Ecto neural progenitor cell (in vitro differentiated cells): ENCODE measurements at places on chromosomes 3 and 15.

DNA sequence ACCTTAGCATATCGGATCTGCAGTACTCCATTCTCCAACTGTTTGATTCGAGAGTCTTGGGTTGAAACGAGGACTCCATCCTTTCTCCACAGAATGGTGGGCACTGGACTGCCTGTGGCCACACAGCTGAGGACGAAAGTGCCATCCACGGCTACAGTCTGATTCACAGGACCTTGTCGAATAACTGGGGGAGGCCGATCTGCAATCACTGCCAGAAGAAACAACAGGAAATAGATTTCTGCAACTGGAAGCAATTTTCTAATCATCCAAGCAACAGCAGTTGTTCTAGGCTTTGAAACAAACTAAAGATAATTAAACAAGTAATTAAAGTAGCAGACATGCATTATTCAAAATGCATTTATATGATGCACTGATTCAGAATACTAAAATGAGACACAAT is 1097.7 kb downstream of the ROBO1 start:
- no peak for DNase-seq

DNA sequence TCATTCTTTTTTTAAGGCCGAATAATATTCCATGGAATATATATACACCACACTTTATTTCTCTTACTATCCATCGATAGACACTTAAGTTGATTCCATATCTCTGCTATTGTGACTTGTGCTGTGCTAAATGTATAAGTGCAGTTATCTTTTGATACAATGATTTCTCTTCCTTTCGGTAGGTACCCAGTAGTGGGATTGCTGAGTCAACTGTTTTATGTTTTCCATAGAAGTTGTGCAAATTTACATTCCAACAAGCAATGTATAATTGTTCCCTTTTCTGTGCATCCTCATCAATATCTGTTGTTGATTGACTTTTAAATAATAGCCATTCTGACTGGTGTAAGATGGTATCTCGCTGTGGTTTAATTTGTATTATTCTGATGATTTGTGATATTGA is 81.0 kb downstream of the STXBP5L start:
- DNase-seq, result no peak

- no peak for DNase-seq
Measured at GRCh38 chr15:100017140-100017539, 283.9 kb upstream of the LYSMD4 start.

DNA sequence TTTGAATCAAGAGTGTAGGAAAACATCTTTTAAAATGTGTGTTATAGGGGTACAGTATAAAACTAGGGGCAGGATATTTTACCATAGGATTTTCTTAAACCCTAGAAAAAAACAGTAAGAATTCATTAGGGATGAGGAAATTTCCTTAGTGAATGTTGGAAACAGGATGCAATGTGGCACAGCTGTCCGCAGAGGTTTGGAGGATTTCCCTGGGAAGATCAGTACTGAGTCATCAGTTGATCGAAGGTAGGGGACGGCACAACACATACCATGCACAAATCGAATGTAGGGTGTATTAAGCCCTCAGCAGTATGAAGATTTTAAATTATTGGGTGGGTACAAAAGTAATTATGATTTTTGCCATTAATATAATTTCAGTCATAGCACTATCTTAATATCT is 49.9 kb downstream of the FNDC3B start:
- DNase-seq, result no peak

GRCh38 chr3:380801-381200 is 184.2 kb downstream of the CHL1 start:
- no peak for DNase-seq

DNA sequence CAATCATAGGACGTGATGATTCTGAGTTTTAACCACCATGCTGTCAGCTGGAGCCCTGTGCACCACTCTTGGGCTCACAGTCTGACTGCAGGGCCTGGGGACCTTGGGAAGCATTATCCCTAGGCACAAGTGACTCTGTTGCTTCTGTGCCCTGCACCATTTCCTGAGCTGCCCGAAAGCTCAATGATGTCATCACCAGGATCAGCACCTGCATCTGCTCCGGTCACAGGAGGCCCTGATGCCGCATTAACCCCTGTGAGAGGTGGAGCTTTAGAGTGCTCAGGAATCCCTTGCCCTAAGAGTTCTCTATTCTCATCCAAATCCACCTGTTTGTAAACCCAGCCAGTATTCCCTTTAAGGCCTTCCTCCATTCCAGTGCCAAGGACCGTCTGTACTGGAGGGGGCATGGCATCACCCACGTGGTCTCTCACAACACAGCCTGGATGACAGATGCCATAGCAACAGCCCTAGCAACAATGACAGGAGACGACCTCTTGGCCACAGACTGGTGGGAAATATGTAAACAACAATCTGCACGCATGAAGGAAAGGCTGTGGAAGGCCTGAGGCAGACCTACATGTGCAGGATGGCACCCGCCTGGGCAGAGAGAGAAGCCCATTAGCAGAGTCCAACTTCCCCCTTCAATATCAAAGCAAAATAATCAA is 37.9 kb downstream of the NTRK3 start:
- no peak for DNase-seq
